ENCODE measurements at places on chromosomes 5 and 9.

DNA sequence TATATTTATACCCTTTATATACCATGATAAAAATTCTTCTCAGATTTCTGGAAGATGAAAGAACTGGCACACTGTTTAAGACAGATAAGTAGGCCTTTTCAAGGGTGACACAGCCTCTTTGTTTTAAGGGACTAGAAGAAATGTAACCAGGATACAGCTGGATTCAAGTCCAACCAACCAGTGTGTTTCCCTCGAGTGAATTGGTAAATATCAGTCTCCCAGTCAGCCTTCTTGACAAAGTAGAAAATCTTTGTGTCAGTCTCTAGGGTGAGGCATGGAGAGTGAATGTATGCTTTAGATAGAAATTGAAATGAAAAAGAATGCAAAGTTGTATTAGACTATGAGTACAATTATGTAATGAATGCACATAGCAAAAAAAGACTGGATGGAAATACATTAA, 119.1 kb downstream of the ZDHHC21 start:
- no peak for DNase-seq

GRCh38 chr9:125906144-125906543, 159.0 kb downstream of the PBX3 start:
- DNase-seq = no peak

- DNase-seq = no peak
Measured at GRCh38 chr5:35369965-35370790, 139.9 kb upstream of the PRLR start.

DNA sequence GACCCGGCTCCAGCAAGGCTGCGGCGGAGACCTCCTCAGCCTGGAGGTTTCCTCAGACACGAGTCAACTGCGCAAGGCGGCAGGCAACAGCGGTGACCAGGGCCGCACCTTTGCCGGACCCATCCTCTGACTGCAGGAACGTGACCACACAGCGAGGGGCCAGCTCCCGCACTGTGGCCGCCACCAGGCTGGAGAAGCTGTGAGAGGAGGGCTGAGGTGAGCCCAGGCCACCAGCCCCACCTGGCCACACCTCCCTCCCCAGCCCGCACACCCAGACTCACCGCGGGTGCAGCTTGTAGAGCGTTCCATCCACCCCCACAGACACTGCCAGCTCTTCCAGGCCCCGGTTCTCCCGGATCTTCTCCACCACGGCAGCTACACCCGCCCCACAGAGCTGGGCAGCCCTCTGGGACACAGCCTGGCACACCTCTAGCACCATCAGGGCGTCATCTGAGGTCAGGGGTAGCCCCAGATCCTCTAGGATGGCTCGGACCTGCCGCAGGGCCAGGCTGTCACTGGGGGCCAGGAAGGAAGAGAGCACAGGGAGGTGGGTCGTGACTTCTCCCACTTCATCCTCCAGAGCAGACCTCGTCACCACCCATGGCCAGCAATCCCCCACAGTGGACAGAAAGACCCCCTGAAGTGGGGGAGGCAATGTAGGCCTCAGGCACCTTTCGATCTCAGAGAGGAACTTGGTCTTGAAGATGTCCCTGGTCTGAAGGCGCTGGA, 18.0 kb downstream of the HK3 start:
- DNase-seq = no peak

DNA sequence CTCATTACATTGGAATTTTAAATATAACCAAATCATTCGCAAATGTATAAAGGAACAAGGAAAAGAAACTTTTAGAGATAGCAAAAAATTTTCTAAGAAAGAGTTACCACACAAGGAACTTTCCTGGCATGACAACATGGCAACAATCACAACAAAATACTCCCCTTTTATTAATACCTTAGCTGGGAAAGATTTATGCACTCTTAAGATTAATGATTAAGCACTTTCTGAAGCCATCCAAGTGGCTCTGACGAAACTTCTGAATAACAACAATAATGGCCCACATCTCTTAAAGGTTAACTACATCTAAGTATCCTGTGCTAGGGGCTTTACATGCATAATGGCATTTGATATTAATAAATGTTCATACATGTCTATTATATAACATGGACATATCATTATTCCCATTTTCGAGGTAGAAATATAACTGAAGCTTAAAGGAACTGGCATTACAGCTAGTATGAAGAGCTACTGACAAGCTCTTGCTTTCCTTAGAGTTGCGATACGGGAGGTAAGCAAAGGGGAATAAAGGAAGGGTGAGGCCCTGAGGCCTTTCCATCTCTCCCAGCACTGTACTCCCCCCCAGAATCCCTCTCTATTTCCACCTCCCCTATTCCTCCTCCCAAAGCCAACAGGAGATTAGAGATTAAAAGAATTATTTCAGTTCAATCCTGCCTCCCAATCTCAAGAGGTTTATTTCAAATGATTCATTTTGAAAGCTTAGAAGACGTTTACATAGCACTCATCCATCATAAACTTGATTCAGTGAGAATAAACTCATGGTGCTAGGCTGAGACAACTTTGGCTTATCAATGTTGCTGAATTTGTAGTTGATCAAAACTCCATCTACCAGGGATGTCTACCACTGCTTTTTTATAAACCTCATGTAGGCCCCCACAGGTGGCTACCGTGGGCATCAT, 9.6 kb downstream of the MTMR12 start:
- no peak for DNase-seq

DNA sequence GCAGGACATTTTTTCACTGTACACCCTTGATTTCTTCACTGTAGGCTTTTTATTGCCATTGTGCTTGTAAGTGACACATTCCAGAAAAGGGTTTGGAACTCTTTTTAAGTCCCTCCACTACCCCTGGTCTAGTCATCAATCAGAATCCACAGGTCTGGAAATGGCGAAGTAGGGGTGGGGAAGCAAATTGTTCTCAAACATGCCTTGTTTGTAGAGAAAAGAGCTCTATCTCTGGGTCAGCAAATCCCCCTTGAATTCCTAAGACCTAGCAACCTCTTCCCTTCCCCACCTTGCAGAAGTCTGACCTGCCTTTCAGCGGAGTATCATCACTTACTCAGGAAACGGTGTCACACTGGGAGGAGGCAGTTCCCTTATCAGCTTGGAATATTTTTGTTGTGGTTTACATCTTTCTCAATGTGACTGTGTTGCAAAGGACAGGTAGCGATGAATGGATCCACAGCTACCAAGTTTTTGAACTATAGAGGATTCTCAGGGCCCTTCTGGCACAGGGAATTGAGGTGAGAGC, 3.2 kb downstream of the SH3RF2 start:
- DNase-seq = no peak

- DNase-seq = no peak
Measured at GRCh38 chr9:111904026-111904425, 7.4 kb downstream of the UGCG start.

DNA sequence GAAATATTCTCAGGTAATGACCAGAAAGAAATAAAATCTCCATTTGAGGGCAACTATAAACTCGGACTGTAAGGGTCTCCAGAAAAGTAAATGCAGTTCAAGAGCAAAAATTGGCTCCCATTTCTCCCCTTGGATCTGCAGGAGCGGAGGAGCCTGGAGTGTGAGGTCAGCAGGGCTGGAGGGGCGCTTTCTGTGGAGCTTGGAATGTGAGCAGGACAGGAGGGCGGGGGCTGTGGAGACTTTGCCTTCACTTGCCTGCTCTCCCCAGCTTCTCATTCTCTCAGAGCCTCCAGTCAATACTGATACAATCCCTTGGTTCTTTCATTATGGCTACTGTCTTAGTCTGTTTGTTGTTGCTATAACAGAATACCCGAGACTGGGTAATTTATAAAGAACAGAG, 162.8 kb upstream of the ANKH start:
- no peak for DNase-seq

DNA sequence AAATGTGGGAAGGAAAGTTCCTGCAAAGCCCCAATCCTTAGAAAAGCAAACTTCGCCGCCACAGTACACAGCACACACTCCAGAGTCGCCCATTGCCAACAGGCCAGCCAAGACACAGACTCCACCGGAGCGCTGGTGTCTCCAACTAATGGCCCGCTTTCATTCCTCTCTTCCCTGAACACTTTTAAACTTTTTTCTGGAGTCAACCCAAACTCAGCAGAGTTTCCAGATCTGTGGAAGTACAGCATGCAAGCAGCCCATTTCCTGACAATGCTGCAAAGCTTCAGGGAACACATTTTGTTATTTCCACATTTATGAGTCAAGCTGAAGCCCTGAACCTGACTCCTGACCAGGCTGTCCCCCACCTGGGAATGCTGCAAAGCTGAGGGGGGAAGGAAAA, 351.9 kb downstream of the NFIB start:
- no peak for DNase-seq

Measured in midbrain (tissue), 1 donor.